ENCODE measurements at places on chromosomes 5 and 9.

- no peak for DNase-seq
These were observed 192.7 kb downstream of the SMC2 start for GRCh38 chr9:104286799-104287198.

- DNase-seq: no peak
These were observed 122.2 kb downstream of the LHX2 start for GRCh38 chr9:124133727-124134126.

DNA sequence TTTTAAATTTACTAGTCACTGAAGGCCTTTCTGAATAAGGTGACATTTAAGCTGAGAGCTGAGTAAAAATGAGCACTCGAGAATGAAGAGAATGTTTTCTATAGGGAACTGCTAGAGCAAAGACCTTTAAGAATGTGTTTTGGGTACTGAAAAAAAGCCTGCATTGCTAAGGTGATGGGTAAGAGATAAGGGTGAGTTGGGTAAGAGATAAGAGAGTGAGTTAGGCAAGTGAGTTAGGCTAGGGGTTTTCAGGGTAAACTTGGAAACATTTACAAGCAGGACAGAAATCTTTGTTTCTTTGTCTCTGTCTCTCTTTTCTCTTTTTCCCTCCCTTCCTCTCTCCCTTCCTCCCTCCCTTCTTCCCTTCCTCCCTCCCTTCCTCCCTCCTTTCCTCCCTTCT, 5.6 kb downstream of the RAD23B start:
- DNase-seq: no peak

DNA sequence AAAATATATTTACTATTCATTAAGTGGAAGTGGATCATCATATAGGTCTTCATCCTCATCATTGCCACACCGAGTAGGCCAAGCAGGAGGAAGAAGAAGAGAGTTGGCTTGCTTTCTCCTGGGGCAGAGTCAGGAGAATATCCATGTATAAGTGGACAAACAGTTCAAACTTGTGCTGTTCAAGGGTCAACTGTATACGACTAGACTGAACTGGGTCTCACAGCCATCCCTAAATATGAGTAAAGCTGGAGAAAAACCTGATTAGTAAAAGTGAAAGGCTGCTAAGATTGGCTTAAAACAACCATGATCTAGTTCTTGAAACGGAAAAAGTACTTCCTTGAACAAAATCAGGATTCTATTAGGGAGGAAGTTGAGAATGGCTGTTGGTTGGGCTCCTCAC, 276.7 kb upstream of the ADRA1B start:
- no peak for DNase-seq

DNA sequence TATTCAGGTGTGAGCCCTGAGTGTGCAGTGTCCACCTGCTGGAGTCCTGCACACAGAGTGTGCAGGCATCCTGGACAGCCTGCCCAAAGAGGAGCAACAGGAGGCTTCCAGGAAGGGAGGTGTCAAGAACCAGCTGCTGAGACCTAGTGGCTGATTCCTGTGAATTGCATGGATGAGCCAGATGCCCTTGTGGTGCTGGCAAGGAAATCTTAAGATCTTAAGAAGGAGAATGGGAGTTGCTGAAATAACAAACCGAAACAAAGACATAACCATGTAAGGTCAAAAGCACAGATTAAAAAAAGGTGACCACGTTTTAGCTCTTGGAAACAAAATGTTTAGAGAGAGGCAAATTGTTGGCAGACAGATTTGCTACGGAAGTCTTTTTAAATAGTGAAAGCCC, 29.3 kb upstream of the RPS23 start:
- DNase-seq: no peak

DNA sequence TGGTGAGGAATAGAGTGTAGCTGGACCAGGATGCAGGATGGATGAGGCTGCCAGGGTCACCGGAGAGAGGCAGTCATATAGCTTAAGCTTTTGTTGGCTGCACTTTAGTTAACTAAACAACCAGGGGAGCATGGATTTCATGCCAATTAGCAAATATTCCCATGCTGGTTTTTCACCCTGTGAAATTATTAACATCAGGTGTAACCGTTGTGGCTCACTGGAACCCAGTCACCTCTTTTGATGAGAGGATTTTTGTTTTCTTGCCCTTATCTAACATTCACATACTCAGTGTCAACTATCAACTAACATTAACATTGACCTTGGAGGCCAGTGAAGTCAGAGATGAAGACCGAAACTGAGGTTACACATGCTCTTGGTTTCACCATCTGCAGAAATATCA, 97.2 kb upstream of the BASP1 start:
- no peak for DNase-seq

- no peak for DNase-seq
These were observed 2.3 kb downstream of the CNTFR start for GRCh38 chr9:34587271-34587670.

DNA sequence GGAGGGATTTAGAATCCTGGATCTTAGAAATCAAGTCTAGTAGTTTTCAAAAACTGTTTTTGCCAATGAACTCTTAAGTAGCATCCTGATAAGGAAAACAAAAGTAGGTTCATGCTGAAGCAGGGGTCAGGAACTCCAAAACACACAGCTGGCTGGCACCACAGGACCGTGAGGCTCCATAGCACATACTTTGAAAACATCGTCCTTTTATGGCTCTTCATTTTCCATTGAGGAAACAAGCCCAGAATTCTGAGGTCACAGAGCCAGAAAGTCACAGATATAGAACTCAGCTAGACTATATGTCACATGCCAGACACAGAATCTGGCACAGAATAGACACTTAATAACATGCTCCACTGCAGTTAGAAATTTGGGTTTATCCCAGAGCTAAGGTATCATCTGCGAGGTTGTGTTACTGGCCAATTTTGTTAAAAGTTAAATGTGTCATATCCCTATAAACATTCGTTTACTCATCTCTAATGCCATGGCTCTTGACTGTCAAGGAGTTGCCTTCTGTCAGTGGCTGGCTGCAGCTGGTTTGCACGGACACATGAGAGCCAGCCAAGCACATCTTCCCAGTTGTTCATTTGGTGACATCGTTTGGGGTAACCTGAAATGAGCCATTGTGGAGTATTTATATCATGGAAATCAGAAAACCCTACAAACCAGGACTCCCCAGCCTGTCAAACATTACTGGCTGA, 58.8 kb downstream of the FAM78A start:
- no peak for DNase-seq

- no peak for DNase-seq
These were observed 438 bp downstream of the TRIP13 start for GRCh38 chr5:893137-893506.

DNA sequence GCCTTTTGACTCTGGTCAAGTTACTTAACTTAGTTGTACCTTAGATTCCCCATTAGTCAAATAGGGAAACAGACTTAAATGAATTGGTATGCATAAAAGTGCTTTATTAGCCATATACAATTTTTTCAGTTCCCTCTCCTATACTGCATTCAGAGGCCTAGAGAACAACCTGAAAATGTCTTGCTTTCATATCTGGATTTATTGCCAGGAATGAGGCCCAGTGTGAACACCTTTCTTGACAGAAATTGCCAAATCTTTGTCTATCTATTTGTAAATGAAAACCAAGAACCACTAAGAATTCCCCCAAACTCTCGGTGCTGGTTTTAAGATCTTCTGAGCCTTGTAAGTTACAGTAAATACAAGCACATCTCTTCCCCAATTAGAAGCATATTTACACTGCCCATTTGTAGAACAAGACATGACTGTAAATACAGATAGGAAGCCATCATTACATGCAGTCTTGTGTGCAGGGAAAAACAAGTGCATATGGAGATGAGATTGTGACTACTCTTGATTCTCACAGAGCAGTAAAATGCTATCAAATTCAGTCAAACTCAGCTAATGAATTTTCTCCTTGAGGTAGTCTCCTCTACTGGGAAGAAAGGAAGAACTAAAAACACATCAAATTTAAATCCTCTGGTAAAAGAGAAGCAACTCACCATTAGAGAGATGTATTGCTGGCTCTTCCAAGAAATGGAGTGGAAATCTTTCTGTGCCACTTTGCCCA, 5.2 kb upstream of the FAM13B start:
- DNase-seq: no peak

DNA sequence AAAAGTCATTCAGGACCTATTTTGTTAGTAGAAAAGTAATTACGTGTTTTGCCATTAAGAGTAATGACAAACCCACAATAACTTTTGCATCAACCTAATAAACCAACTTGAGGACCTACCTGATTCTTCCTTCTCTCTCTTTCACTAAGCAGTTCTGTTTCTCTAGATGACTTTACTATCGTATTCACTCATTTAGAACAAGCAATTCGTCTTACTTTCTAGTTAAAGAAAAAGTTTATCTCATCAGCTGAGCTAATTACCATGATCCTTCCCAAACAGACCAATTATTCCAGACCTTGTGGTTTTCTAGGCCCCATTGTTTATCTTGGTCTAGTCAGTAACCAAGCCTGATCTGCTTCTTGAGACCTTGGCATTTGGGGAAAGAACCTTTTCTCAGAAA, 49.6 kb upstream of the PRDM9 start:
- DNase-seq: no peak

DNA sequence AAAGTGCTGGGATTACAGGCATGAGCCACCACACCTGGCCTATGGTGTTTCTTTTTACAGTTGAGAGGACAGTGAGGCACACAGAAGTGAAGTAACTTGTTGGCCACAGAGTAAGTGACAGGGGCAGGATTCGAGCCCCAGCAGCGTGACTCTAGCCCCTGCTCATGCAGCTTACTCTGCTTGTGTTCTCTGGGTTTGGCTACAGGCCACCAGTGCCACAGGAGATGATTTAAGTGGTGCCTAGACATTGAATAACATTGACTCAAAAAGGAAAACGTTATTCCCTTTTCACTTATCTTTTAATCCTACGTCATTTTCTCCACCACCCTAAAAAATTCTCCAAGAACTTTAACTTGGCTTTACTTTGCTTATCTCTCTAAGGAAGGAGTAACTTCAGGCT, 61.4 kb downstream of the SNX24 start:
- DNase-seq: no peak

DNA sequence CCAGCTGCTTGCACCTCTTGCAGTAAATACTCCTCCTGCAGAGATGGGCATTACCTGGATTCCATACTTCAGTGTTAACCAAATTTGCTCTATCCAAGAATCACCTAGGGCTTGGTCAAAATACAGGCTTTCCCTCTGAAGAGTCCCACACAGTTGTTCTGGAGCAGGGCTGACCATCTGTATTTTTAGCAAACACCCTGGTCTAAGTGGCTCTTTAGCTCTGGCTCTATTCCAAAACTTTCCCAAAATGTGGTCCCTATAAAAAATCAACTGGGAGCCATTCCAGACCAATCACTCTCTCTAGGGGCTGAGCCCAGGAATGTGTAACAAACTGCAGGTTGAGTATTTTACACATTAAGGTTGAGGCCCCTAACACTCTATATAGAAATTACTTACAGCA, 153.7 kb downstream of the SPOCK1 start:
- DNase-seq: no peak

DNA sequence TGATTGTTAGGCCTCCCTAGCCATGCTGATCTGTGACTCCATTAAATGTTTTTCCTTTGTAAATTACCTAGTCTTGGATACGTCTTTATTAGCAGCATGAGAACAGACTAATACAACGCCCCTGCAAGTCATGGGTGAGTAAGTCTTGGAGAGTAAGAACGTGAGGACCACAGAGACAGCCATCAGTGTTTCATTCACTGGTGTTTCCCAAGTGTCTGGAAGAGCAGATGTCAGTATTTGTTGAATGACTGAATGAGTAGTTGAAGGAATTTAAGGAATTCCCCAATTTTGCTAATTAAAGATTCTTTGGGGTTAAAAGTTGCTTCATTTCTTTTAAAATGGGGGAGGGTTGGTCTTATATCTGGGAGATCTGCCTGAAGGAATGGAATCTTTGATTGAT, 178.8 kb downstream of the TRIO start:
- DNase-seq: no peak

DNA sequence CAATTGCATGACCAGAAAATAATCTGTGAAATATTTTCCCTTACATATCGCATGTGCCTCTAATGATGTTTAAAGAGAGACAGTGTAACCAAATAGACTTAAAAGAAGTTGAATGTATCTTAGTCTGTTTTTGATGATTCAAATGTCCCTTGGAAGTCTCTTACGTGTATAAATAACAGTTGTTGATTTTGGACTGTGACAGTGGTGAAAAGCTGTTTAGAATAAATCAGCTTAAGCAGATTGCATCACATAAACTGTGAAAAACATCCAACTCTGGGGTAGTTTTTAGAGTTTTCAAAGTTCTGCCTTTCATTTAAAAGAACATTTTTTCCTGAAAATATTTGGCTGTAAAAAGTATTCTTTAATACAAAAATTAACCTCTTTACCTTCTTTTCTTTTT, 301.1 kb downstream of the PRR16 start:
- DNase-seq: no peak

- DNase-seq: no peak
These were observed 144.3 kb upstream of the MTAP start for GRCh38 chr9:21657966-21658667.

GRCh38 chr5:41683181-41683580, 172.8 kb upstream of the PLCXD3 start:
- DNase-seq: no peak

- DNase-seq: no peak
These were observed 5.5 kb downstream of the MVB12B start for GRCh38 chr9:126331964-126332748.

DNA sequence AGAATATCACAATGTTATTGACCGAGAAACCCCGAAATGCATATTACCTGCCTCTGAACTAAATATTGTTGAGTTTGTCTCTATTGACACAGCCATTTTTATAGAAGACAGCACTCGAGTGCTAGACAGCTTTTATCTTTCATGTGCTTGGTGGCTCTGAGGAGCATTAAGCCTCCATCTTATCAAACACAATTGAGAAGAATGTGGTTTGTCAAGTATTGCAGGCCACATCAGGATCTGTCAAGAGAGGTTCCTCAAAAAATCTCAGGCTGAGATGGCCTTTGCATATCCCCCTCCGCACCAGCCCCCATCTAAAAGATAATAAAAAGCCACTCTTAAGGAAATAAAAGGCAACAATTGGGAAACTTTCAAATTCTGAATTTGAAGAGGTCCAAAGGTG, 284.8 kb downstream of the DENND1A start:
- no peak for DNase-seq

GRCh38 chr9:13816837-13817236, 497.1 kb downstream of the NFIB start:
- no peak for DNase-seq

DNA sequence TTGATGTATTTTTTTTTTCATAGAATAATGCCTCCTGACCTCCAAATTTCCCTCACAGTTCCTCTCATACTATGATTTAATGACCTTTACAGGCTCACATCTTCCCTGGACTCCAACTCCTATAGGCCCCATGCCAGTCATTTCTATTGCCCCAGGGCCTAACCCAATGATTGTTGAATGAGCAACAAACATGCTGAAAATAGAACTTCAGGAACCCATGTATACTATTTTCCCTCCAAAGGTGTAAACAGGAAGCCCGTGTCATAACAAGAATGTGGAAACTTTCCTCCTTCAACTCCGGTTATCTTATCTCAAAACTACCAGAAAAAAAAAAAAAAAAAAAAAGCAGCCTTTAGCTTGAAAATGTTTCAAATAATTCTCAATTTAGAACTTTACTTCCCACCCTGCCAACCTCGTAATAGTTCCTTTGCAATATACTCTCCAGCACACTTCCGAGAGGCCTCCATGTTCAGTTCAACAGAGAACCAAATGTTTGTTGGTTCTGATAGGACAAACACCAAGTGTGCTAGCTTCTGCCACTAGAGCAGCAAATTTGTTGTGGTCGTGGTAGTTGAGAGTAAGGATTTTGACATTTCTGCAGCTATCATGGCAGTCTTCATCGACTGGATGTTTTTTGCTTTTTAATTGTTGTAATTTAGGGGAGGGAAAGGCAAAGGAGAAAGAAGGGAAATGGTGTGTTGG, 25.8 kb downstream of the TRPM6 start:
- no peak for DNase-seq

All from activated T-helper 9 cell treated with anti-CD3 and anti-CD28 coated beads, Interleukin-2, amount 50 U/mL, for 16 hours (primary cell).